CD4-positive, alpha-beta T cell treated with Interleukin-6 at 100 ng/mL for 8 hours (primary cell): ENCODE measurements at places on chromosomes 11 and 22.

DNA sequence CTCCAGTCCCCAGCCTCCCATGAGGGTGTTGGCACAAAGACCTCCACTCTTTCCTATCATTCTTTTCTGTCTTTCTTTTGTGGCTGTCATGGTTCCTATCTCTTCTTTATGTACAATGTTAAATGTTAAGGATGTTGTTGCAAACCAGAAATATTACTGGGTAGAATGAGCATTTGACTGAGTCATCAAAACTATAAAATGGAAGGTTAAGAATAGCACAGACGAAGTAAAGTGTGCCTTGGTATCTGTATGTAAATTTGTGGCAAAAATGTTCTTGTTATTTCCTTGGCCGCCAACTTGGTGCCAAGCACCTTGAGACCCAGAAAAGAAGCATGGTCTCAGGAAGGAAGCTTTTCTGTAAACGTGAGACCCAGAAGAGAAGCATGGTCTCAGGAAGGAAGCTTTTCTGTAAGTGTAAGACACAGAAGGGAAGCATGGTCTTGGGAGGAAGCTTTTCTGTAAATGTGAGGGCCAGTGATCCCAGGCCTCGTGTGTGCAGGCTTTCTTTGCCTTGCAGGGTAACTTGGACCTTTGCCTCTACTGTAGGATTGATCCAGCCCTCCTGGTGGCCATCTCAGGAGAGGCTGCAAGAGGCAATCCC, 6.7 kb upstream of the PKP3 start:
- no peak for DNase-seq

- DNase-seq: no peak
Observed at GRCh38 chr11:58493676-58494075, 14.2 kb downstream of the OR5B21 start.

- no peak for DNase-seq
Observed at GRCh38 chr11:116194156-116194904, 578.5 kb downstream of the BUD13 start.

DNA sequence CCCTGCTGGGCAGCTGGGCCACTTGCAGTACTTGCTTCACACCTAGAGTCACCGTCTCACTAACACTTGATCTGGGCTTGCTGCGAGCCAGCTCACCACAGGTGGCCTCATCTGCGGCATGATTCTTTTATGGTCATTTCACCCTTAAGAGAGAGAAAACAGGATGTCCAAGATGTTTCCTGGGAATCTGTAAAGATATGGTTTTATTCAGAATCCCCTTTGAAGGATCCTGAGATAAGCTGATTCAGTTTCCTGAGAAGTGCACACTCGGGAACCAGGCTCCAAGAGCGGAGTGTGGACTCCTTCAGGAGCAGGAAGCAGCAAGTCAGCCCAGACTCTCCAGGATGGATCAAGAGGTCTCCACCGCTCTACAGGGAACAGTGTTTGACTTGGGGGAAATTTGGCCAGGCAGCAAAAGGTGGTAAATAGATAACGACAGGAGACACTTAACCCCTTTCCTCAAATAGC, 21.8 kb upstream of the TP53AIP1 start:
- no peak for DNase-seq

- DNase-seq: no peak
Observed at GRCh38 chr11:12494699-12495098, 117.3 kb downstream of the PARVA start.

DNA sequence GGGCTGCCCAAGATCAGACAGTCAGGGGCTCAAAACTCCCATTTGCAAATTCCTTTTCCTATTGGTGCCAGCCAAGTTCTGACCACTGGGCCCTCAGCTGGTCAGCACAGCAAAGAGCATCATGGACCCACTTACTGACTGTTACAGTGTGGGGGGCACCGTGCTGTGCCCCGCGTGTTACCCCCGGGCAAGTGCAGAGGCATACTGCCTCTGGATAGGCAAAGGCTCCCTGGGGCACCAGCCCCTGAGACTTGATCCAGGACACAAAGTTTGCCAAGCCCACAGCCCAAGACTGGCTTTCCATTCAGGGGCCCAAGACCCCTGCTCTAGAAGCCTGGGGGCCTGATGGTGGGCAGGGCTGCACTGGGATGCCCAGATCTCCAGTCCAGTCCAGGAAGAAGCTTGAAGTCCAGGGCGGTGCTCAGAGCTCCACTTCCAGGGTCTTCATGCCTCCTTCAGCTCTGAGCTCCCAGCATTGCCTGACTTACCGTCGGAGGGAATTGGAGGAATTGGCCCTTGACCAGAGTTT, 6.6 kb downstream of the LRRC32 start:
- no peak for DNase-seq

DNA sequence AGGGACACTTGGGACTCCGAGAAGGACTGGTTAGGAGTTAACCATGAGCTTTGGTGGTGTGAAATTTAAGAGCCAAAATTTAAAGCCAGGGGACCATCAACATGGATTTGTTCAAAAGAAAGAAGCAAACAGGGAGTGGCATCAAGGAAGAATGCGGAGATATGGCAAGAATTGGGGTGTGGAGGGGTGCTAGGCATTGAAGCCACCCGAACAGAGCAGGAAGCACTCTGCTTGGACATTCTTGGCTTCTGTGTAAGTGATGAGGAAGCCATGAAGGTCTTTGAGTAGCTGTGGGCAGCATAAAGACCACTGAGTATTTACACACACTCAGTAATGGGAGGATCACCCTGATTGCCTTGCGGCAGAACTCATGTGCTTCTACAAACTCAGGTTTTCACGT, 27.2 kb upstream of the PAMR1 start:
- DNase-seq: no peak

DNA sequence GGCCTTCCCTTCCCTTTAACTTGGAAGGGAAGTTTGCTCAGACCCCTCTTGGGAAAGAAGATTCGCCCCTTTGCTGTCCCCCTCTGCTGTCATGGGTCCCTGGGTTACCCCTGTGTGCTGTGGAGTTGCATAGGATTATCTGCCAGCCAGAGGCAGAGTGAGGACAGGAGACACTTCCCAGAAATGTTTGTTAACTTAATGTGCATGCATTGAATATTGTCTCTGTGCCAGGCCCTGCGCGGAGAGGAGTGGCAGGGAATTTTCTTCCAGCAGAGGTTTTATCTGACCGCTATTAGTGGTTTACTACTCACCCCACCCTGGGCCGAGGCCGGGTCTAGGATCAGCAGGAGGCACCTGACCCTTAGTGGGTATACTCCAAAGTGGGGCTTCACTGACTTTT, 894.8 kb downstream of the TBC1D22A start:
- DNase-seq: no peak

- no peak for DNase-seq
Observed at GRCh38 chr22:47544696-47545095, 782.2 kb downstream of the TBC1D22A start.

- DNase-seq: peak; percentile 10
Observed at GRCh38 chr11:114026355-114026754, 33.2 kb upstream of the ZBTB16 start.

DNA sequence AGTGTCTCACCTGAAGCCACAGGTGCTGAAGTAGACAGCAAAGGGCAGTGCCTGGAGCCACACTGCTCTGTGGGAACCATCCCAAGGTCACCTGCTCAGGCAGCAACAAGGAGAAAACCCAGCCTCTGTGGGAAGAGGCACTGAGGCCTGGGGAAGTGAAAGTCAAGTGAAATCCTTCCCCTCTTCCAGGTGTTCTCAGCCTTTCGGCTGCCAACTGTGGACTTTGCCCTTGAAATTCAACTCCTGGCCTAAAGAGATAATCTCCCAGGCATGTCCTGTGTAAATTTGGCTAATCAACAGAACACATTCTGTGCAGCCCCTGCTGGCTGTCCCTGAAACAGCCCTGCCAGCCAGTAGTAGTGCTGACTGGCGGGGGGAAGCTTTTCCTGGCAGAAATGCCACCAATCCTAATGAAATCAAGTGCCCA, 112.1 kb downstream of the RPL27A start:
- no peak for DNase-seq

DNA sequence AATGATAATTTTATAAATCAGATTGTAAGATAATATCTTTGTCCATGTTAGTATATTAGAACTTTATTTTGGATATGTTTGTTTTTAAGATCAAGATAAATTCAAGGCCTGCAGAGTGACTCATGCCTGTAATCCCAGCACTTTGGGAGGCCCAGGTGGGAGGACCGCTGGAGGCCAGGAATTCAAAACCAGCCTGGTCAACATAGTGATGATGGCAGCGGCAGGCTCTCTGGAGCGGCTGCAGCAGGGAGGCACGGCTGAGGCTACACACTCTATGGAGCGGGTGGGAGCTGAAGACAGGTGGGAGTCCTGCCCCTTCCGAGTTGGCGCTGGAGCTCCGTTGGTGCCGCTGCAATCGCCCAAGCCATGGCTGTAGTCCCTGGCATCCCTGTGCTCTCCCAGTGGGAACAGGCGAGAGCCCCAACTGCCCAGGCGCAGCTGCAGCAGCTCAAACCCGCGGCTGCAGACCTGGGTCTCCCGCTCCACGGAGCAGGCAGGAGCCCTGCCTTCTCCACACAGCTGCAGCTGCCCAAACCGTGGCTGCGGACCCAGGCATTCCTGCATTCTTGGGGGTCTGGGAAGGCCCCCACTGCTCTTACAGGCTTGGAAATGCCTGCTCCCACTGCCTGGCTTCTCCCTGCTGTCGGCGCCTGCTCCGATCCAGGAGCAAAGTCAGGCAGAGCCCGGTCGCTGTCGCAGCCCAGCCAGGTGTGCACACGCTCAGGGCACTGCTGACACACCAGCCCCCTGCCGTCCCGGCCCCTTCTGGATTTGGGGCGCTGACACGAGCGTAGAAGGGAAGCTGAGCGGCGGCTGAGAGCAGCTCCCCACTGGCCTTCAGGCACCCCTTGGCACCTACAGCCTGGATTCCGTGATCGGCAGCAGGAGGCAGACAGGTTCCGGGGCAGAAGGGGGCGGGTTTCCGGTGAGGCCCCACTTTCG, 16.7 kb downstream of the C11orf54 start:
- no peak for DNase-seq
